ENCODE measurements at places on chromosomes 16 and 17.

- no peak for DNase-seq
Measured at GRCh38 chr16:5444189-5444588, 346.6 kb upstream of the EEF2KMT start.

- no peak for DNase-seq
Measured at GRCh38 chr16:55534756-55535155, 25.9 kb downstream of the LPCAT2 start.

- no peak for DNase-seq
Measured at GRCh38 chr16:2150418-2151187, 2.2 kb downstream of the RAB26 start.

DNA sequence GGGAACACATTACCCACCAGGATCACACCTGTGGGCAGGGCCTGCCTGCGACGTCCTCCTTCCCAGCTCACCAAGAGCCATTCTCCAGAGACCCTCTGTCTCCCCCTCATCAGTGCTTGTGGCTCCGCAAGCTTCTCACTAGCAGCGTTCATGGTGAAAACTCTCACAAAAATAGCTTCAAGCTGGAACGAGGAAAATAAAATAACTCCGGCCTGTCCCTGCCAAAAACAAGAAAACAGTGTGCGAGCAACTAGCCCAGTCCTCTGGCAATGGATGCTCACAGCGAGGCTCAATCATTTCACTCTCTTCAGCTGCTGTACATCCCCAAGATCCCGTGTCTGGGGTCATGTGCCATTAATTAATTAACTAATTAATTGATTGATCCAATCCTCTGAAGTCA, 18.0 kb downstream of the SPACA3 start:
- DNase-seq: no peak

DNA sequence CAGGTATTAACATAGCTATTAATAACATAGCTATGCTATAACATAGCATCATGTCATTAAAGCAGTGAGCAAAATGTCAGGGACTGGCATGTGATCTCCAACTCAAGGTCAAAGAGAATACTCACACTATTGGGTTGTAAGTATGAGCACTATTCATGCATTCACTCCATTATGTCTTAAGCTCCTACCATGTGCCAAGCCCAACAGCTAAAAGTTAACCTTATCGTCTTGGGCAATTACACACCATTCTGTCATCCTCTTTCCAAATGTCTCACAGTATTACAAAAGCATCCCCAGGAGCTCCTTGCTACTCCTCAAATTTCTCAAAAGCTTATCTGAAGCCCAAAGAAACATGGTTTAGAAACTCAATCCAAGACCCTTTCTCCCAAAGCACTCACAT, 22.0 kb upstream of the NOG start:
- DNase-seq: no peak

DNA sequence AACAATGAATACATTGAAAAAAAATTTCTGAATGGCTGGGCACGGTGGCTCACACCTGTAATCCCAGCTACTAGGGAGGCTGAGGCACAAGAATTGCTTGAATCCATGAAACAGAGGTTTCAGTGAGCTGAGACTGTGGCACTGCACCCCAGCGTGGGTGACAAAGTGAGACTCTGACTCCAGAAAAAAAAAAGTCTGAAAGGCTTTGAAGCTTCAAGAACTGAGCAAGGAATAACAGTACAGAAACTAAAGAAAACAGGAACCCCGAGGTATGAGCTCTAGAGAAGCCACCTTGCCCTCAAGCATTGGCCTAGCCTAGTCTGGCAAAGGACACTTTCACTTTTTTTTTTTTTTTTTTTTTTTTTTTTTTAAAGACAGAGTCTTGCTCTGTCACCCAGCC, 45.0 kb downstream of the TEX2 start:
- no peak for DNase-seq

DNA sequence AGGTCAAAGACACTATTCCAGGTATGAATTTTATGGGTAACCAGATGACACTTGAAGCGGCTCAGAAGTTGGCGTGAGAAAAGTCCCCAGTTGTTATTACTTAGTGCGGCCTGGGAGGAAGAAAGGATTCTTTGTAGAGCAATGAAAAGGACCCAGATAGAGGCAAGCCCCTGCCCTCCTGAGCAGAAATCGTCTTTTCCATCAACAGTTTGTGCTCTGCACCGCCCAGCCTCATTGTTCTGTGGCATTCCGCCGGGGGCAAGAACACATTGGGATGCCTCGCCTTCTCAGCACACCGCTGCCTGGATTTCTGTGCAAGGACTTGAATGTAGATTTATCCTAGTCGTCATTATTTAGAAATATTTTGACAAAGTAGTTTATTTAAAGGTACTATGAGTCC, 32.7 kb upstream of the CRHR1 start:
- DNase-seq: no peak

- no peak for DNase-seq
Measured at GRCh38 chr16:79158337-79158736, 442.2 kb downstream of the MAF start.

DNA sequence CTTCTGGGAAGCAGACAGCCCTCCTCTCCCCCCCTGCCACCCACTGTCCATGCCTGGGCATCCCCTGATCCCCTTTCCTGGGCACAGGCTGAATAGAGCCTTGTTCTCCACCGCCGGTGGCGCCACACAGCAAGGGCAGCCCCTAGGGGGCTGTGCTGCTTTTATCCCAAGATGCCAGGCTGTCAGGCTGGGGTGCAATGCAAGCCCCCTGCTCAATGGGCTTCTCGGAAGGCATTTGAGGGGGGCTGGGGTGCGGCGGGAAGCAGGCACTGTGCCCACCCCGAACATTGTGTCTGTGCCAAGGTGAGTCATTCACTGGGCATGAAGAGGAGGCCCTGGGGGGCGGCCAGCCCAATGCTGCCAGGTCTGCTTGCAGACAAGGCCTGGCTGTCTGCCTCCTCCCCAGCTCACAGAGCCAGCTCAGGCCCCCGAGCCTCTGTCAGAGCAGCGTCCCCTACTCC, 1.5 kb upstream of the GFAP start:
- DNase-seq: no peak

GRCh38 chr16:69049146-69049545, 56.3 kb upstream of the HAS3 start:
- no peak for DNase-seq

- no peak for DNase-seq
Measured at GRCh38 chr17:81427173-81428120, 32.2 kb downstream of the BAHCC1 start.

GRCh38 chr17:73641826-73642600, 2.2 kb downstream of the SDK2 start:
- no peak for DNase-seq

DNA sequence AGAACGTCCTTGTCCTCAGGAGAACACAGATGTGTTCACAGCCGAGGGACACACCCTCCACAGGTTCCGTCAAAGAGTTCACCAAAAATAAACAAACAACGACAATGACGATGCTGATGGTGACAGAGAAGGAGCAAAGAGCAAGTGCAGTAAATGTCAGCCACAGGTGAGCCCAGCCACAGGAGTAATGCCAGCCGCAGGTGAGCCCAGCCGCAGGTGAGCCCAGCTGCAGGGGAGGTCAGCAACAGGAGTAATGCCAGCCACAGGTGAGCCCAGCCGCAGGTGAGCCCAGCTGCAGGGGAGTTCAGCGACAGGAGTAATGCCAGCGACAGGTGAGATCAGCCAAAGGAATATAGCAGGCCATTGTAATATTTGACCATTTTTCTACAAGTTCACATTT, 315.2 kb downstream of the FOXL1 start:
- no peak for DNase-seq

DNA sequence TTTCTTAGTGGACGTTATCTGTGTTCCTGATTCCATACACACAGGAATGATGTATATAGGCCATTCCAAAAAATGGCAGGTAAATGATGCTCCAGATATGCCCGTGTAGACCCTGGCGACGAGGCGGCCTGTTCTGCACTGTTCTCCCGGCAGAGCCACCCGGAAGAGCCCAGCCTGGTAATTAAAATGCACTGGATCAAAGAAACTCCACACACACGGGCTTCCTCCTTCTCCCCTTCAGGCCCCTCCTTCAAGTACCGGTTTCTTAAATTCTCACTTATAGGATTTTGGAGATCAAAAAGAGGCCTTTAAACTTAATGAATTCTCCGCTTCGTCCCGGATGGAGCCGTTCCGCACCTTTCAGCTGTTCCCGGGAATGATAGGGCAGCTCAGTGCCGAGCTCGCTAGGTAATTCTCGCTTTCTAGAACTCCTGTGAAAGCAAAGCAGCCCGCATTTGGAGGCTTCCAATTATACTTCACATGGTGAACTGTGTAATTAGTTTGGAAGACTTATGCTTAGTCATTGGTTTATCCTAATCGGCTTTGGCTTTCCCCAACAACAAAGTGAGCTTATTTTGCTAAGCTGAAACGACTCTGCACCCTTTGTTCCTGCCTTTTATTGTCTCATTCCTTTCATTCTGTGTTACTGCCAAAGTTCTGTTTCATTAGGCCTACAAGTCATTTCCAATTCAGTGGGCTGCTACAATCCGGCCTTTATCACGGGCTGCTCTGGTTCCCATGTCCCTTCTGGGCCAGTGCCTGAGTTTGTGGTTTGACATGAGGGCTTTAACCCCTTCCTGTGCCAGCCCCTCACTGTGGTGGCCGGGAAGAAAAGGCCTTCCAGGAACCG, 150.0 kb downstream of the MSI2 start:
- no peak for DNase-seq

- no peak for DNase-seq
Measured at GRCh38 chr16:23667355-23667659, 11.4 kb upstream of the PLK1 start.

DNA sequence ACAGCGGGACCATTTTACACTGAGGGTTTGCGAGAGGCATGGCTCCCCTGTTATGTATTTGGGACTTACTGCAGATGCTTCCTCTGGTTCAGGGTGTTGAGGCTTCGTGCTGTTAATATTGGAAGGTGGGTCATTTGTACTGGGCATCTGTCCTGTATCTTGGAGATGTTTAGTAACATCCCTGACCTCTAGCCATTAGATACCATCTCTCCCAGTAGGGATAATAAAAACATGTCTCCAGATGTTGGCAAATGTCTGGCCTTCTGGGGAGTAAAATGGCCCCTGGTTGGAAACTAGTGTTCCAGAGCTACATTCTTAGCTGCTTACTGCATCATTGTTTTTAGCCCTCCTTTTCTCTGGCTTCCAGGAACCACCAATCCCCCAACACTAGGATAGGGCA, 388.0 kb downstream of the WWOX start:
- DNase-seq: no peak

DNA sequence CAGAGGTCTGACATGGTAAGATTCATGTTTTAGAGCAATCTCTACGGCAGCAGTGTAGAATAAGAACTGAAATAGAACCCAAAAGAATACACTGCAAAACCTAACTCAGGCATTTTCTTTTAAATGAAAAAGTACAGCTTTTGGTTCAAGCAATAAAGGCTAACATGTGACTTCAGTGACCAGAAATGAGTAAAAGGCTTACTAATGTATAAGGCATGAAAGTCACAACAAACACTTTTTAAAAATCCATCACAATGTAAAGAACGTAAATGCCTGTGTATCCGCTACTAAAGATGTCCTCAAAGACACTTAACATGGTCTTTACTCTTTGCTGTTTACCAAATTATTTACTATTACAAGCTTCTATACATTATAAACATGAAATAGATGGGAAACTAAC, 16.6 kb downstream of the KIAA0753 start:
- DNase-seq: no peak

DNA sequence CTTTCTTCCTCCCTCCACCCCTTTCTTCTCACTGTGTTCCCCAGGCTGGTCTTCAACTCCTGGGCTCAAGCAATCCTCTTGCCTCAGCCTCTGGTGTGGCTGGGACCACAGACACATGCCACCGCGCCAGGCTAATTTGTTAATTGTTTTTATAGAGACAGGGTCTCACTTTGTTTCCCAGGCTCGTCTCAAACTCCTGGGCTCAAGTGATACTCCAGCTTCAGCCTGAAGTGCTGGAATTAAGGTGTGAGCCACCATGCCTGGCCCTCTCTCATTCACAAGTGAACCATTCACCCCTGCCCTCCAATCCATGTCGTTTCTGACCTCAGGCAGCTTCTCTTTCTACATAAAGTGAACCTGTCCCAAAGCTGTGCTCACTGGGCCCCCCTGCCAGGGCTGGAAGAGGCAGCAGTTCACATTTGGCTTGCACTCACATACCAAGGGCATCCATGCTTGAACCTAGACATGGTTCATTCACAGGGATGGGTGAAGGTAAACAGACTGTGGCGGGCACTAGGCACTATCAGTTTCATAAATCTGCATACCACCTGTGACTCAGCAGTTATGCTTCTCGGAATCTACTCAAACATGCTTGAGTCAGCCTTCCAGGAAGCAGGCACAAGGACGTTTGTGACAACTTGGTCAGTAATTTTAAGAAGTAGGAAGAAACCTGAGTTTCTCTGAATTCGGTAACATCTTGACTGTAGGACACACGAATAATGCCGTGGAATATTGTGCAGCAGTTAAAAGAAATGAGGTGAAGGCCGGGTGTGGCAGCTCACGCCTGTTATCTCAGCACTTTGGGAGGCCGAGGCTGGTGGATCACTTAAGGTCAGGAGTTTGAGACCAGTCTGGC, 6.0 kb upstream of the RNF213 start:
- peak; percentile 25 for DNase-seq

DNA sequence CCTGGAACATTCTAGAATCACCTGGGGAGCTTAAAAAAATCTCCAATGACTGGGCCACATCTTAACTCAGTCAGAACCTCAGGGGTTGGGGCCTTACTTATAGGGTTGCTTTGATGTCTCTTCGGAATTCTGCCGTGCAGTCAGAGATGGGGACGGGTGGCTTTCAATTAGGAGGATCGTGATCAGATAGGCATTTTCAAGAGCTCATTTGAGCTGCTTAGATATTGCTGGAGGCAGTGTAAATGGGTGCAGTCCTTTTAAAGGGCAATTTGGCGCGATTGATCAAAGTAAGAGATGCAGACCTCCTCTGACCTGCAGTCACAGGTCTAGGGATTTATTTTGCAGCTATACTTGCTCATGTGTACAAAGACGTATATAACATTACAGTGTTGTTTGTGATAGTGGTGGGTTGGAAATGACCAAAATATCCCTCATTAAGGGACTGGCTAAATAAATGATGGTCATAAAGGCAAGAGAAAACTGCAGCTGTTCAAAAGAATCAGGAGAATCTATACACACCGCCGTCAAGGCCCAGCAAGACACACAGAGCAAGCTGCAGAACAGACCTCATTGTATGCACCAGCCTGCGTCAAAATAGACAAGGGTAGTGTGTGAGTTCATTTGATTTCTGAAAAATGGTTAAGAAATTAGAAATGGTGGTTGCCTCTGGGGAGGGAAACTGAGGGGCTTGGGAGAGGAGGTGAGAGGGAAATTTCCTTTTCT, 6.3 kb upstream of the KCNG4 start:
- no peak for DNase-seq

GRCh38 chr16:64730261-64730660, 391.6 kb downstream of the CDH11 start:
- no peak for DNase-seq

- no peak for DNase-seq
Measured at GRCh38 chr17:76553178-76553908, 13.5 kb downstream of the PRCD start.

GRCh38 chr17:80058311-80058955, 22.0 kb downstream of the CCDC40 start:
- no peak for DNase-seq

GRCh38 chr16:75279305-75279704, 27.9 kb upstream of the BCAR1 start:
- no peak for DNase-seq

- DNase-seq: no peak
Measured at GRCh38 chr17:14204084-14204483, 32.6 kb downstream of the CDRT15 start.

- DNase-seq: no peak
Measured at GRCh38 chr16:67394155-67395104, 1.1 kb upstream of the TPPP3 start.

GRCh38 chr16:83851473-83851872, 43.7 kb downstream of the HSBP1 start:
- DNase-seq: no peak

- no peak for DNase-seq
Measured at GRCh38 chr17:11330826-11331225, 89.8 kb downstream of the SHISA6 start.
